ENCODE measurements at places on chromosomes 2 and 18.

GRCh38 chr18:63997041-63997440 lies 27.2 kb downstream of the SERPINB8 start:
- DNase-seq = no peak
- H3K4me1 ChIP-seq = no peaks in the 10 kb centered on the region
- no peak overlapping the region for H3K27ac ChIP-seq
- H3K36me3 ChIP-seq = peaks cover 28% of the 10 kb centered on the region
- H3K27me3 ChIP-seq = peaks cover 3% of the 10 kb centered on the region

DNA sequence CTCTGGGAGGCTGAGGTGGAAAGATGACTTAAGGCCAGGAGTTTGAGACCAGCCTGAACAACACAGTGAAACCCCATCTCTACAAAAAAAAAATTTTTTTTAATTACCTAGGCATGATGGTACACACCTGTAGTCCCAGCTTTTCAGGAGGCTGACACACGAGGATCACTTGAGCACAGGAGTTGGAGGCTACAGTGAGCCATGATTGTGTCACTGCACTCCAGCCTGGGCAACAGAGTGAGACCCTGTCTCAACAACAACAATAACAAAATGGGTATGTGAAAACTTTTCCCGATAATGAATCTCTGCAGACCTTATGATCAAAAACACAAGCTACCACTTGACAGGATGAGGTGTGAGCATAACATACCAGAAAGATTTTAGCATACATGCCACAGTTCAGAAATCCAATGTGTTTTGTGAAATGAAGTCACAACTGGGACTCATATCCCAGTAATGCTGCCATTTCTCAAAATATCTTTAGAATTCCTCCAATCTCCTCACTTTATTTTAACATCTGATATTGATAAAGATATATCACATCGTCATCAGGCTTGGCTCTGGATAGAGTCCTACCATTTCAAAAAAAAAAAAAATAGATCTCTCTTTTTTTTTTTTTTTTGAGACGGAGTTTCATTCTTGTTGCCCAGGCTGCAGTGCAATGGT lies 74.0 kb upstream of the PELI1 start:
- H3K27me3 ChIP-seq = no peaks in the 10 kb centered on the region
- no peak overlapping the region for H3K4me3 ChIP-seq
- H3K36me3 ChIP-seq = no peaks in the 10 kb centered on the region
- DNase-seq = no peak
- H3K4me1 ChIP-seq = peaks cover 66% of the 10 kb centered on the region

DNA sequence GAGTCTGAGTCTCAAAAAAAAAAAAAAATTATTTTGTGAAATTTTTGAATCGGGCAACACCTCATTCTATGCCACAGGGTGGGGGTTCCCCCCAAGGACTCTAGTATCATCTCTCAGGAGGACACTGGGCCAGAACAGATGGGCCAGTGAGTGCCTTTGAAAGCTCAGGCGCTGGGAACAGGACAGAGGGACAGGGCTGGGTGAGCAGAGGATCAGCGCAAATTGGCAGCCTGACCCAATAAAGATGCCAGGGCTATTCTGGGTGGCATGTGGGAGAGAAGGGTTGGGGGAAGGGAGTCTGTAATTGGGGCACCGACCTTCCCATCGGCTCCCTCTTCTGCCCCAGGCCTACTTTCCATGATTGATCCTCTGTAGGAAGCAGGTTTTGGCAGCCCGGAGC lies 44.0 kb downstream of the KIF3C start:
- no peak for DNase-seq
- H3K4me3 ChIP-seq = no peak overlapping the region

- no peak for DNase-seq
- peaks cover 49% of the 10 kb centered on the region for H3K36me3 ChIP-seq
- H3K4me3 ChIP-seq = no peak overlapping the region
- H3K27ac ChIP-seq = no peak overlapping the region
These were observed 42.1 kb downstream of the ZC3H6 start for GRCh38 chr2:112317303-112318158.

DNA sequence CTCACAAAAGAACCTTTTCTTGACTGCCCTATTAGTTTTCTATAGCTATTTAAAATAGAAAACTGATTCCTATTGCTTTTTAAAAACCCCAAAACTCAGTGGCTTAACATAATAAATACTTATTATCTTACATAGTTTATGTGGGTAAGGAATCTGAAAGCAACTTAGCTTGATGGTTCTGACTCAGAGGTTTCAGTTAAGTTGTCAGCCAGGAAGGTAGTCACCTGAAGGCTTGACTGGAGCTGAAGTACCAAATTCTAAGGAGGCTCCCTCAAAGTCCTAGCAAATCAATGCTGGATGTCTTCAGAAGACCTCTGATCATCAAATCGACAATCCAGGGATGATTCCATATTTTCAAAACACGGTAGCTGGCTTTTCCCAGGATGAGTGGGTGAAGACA lies 546.6 kb upstream of the CDH2 start:
- no peak for DNase-seq
- no peaks in the 10 kb centered on the region for H3K27me3 ChIP-seq
- no peaks in the 10 kb centered on the region for H3K4me1 ChIP-seq
- H3K27ac ChIP-seq = no peak overlapping the region
- no peak overlapping the region for H3K4me3 ChIP-seq
- no peaks in the 10 kb centered on the region for H3K36me3 ChIP-seq

- DNase-seq = no peak
- no peak overlapping the region for H3K4me3 ChIP-seq
- H3K36me3 ChIP-seq = no peaks in the 10 kb centered on the region
- H3K27ac ChIP-seq = no peak overlapping the region
- H3K27me3 ChIP-seq = peaks cover 11% of the 10 kb centered on the region
These were observed 448.7 kb upstream of the HNRNPA3 start for GRCh38 chr2:176763851-176764404.

DNA sequence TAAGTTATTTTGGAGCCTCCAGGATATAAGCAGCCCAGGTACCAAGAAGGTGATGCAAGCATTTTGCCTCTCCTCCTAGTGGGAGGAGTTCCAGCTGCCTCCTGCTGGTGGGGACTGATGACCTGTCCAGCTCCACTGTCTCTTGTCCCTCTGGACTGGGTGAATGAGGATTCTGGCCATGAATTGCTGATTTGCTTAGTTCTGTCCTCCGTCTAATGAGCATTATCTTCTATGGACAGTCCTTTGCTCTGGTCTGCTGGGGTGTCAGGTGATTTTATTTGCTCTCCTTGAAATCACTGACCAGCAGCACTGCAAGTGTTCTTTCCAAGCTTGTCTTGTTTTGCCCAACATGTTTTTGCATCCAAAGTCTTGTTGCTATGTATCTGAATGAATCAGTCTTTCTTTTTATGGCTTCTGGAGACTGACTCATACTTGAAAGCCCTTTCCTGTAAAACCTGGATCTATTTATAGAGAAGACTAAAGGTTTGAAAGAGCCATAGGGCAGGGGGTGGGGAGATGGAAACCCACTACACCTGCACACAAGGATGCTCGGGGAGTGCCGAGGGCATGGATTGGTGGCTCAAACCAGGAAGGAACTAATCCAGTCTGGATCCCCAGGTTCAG lies 40.5 kb upstream of the EFHD1 start:
- no peak overlapping the region for H3K27ac ChIP-seq
- H3K27me3 ChIP-seq = no peaks in the 10 kb centered on the region
- DNase-seq = no peak
- H3K4me1 ChIP-seq = no peaks in the 10 kb centered on the region
- H3K4me3 ChIP-seq = no peak overlapping the region

DNA sequence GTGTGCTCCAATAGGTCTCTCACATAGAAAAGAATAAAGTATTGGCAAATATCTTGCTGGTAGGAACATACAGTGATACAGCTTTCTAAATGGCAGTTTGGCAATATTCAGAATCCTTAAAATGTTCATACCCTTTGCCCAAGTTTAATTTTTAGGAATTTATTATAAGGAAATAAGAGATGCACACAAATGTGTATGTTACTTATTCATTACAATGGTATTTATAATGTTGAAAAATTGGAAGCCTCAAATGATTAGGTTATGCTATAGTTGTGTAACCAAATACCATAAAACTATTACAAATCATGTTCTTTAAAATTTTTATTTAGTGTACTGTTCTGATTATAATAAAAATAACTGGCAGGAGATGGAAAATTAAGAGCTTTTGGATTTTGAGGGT lies 196.8 kb downstream of the MCFD2 start:
- H3K36me3 ChIP-seq = peaks cover 12% of the 10 kb centered on the region
- no peak overlapping the region for H3K4me3 ChIP-seq
- no peak overlapping the region for H3K27ac ChIP-seq

GRCh38 chr2:52311862-52312261 lies 1279.9 kb upstream of the NRXN1 start:
- H3K4me1 ChIP-seq = no peaks in the 10 kb centered on the region
- DNase-seq = no peak
- H3K4me3 ChIP-seq = no peak overlapping the region
- H3K27me3 ChIP-seq = no peaks in the 10 kb centered on the region
- H3K27ac ChIP-seq = no peak overlapping the region
- no peaks in the 10 kb centered on the region for H3K36me3 ChIP-seq

DNA sequence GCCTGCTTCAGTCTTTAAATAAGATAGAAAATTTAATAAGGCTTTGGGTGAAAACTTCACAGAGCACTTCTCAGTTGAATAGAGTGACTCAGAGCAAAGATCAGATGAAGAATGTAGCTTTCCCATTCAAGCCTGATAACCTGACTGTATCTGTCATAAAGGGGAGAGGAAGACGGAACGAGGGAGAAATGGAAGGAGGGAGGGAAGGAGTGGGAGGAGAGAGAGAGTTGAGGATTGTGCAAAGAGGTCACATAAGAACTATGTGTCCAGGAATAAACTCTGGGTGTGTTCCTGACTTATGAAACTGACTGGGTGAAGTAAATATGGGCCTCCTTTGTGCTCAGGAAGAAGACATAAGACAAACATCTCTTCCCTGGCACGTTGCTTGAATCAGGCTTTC lies 385.5 kb downstream of the LPIN1 start:
- no peaks in the 10 kb centered on the region for H3K36me3 ChIP-seq
- no peak overlapping the region for H3K4me3 ChIP-seq
- peaks cover 3% of the 10 kb centered on the region for H3K4me1 ChIP-seq
- DNase-seq = no peak
- no peak overlapping the region for H3K27ac ChIP-seq

GRCh38 chr2:202687276-202687675 lies 52.5 kb downstream of the FAM117B start:
- DNase-seq = no peak
- H3K4me1 ChIP-seq = peaks cover 56% of the 10 kb centered on the region
- no peak overlapping the region for H3K4me3 ChIP-seq
- no peak overlapping the region for H3K27ac ChIP-seq
- H3K36me3 ChIP-seq = peaks cover 9% of the 10 kb centered on the region

GRCh38 chr2:39736640-39737039 lies 42.4 kb downstream of the THUMPD2 start:
- DNase-seq = no peak
- H3K4me1 ChIP-seq = peaks cover 6% of the 10 kb centered on the region
- no peak overlapping the region for H3K27ac ChIP-seq
- H3K27me3 ChIP-seq = no peaks in the 10 kb centered on the region
- peaks cover 61% of the 10 kb centered on the region for H3K36me3 ChIP-seq
- no peak overlapping the region for H3K4me3 ChIP-seq

DNA sequence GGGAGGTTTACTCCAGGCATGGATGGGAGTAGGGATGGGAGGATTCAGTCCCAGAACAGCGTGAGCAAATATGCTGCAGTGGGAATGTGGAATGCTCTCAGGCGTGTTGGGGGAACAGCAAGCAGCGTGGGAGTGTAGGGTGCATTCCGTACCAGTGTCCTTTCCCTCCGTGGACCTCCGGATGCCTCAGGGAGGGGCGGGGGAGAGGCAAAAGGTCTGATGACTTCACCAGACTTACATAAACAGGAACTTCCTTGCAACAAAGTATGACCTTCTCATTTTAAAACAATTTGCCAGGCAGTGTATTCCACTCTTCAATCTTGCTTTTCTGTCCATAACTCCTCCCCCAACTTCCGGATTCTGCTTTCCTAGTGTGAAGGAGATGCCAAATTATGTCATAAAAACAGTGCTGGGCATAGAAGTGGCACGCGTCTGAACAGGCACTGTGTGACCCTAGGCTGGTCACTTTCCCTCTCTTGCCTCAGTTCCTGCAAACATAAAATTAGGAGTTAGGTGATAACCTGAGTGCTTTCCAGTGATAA lies 36.9 kb downstream of the RPL37A start:
- no peaks in the 10 kb centered on the region for H3K27me3 ChIP-seq
- H3K27ac ChIP-seq = no peak overlapping the region
- no peak overlapping the region for H3K4me3 ChIP-seq

- no peaks in the 10 kb centered on the region for H3K36me3 ChIP-seq
- H3K27ac ChIP-seq = no peak overlapping the region
- H3K4me1 ChIP-seq = no peaks in the 10 kb centered on the region
These were observed 18.2 kb upstream of the PLB1 start for GRCh38 chr2:28477645-28478044.

- peaks cover 20% of the 10 kb centered on the region for H3K27me3 ChIP-seq
- H3K4me3 ChIP-seq = no peak overlapping the region
- no peak for DNase-seq
- H3K27ac ChIP-seq = no peak overlapping the region
- no peaks in the 10 kb centered on the region for H3K4me1 ChIP-seq
- H3K36me3 ChIP-seq = no peaks in the 10 kb centered on the region
These were observed 499.4 kb downstream of the GALR1 start for GRCh38 chr18:77749089-77749488.

- no peak overlapping the region for H3K27ac ChIP-seq
- no peak for DNase-seq
- H3K4me1 ChIP-seq = no peaks in the 10 kb centered on the region
- H3K4me3 ChIP-seq = no peak overlapping the region
These were observed 249.4 kb downstream of the EXOC6B start for GRCh38 chr2:72576459-72576858.

- no peak overlapping the region for H3K27ac ChIP-seq
- H3K27me3 ChIP-seq = peaks cover 18% of the 10 kb centered on the region
- no peaks in the 10 kb centered on the region for H3K36me3 ChIP-seq
- H3K4me1 ChIP-seq = peaks cover 2% of the 10 kb centered on the region
- DNase-seq = no peak
These were observed 766 bp downstream of the TMEM17 start for GRCh38 chr2:62505109-62505749.

DNA sequence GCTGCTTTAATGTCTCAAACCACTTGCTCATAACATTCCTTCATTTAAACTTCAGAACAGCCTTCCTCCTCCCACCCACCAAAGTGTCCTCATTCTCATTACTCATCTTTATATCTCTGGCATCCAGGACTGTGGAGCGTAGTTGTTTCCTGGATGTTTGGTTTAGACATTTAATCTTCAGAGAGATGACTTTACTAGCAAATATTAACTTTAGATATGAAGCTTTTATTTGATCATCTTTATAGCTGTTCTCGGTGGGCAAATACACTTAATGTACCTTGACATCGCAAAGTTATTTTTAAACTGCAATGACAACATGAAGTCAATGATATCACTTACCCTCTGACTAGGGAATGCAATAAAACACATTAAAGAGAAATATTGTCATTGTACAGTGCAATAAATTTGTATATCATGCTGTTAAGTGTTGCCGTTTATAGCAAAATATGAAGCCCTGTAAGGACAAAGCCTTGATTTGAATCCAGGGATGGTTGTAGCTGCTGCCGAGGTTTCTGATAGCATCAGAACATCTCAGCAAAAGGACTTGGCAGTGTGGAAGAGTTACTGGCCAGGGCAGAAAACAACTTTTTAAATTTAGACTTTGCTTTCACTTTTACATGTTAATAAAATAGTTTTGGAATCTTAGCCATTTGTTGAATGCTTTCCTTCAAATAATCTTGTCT lies 4.6 kb upstream of the LAMA3 start:
- DNase-seq = no peak
- H3K27ac ChIP-seq = no peak overlapping the region
- H3K27me3 ChIP-seq = peaks cover 31% of the 10 kb centered on the region
- no peak overlapping the region for H3K4me3 ChIP-seq
- H3K36me3 ChIP-seq = no peaks in the 10 kb centered on the region
- H3K4me1 ChIP-seq = peaks cover 6% of the 10 kb centered on the region

GRCh38 chr2:178767094-178768060 lies 39.8 kb downstream of the TTN start:
- H3K4me1 ChIP-seq = no peaks in the 10 kb centered on the region
- no peak overlapping the region for H3K4me3 ChIP-seq
- H3K27ac ChIP-seq = no peak overlapping the region
- peaks cover 65% of the 10 kb centered on the region for H3K36me3 ChIP-seq

All from naive thymus-derived CD8-positive, alpha-beta T cell (primary cell).